Breast epithelium (tissue), 4 donors: ENCODE measurements at places on chromosomes 3 and 15. TPM values are rescaled to one million over a fixed set of nuclear protein-coding genes. Genes with fewer than 3 reads are reported as not detected.

Gene P2RY1
- 10.9 TPM for total RNA-seq

Gene ROPN1
- not detected for total RNA-seq

Gene KY
- total RNA-seq = 1.2 TPM

DNA sequence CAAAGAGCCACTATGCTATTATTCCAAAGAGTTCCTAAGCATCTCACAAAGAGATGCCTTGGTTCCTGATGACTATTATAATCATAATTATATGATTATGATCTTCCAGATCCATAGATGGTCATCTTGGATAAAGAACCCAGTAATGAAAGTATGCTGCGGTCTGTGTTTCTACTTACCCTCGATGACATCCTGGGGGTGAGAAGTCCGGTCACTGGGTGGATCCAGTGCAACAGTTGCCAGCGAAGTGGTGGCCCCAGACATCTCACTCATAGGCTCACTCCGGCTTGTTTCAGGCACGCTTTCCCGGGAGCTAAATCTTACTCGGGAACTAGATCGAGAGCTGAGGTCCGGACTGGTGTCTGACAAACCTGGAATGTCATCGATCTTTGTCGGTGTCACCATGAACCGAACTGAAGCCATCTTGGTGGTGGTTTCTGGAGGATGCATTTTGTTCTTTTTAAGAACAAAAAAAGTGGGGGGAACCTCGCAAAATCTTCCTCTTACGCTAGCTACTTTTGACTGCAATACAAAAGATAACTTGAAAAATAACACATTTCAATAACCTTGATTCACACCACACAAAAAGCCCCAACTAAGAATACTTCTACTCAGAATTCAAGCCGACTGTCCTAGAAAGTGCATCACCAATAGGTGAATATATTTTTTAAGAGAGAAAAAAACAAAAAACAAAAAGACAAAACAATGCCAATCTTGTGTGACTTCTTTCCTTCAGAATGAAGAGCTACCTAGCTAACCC, 1.2 kb downstream of the SLC12A6 start:
- peak overlapping the region; percentile 87 for H3K27ac ChIP-seq
- no peaks in the 10 kb centered on the region for H3K27me3 ChIP-seq
- DNase-seq = no peak
- peak overlapping the region; percentile 94 for H3K4me3 ChIP-seq
- H3K4me1 ChIP-seq = no peaks in the 10 kb centered on the region

- H3K4me1 ChIP-seq = no peaks in the 10 kb centered on the region
- H3K27me3 ChIP-seq = no peaks in the 10 kb centered on the region
- H3K27ac ChIP-seq = peak overlapping the region; percentile 90
- DNase-seq = no peak
- peak overlapping the region; percentile 97 for H3K4me3 ChIP-seq
These were observed 682 bp downstream of the ETFA start for GRCh38 chr15:76310475-76311099.

DNA sequence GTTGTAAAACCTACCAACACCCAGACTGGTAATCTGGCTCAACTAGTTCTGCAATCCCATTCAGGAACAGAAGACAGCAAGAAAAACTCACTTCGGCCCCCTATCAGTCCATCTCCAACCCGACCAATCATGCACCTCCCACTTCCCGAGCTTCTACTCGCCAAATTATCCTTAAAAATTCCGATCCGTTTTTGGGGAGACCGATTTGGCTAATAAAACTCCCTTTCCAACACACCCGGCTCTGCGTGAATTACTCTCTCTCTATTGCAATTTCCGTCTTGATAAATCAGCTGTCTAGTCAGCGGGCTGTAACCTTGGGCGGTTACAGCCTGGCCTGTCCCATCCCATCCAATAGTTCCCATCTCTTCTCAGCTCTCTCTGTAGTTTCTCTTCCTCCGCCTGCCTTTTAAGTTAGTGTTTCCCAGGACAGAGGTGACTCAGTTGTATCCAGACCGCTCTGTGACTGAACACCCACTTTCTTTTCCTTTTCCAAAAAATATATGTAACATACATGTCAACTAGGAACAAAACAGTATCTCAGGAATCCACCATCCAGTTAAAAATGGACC, 780 bp upstream of the ACAD9 start:
- peak overlapping the region; percentile 77 for H3K4me3 ChIP-seq
- no peaks in the 10 kb centered on the region for H3K27me3 ChIP-seq
- H3K4me1 ChIP-seq = peaks cover 2% of the 10 kb centered on the region
- no peaks in the 10 kb centered on the region for H3K36me3 ChIP-seq
- H3K27ac ChIP-seq = peak overlapping the region; percentile 95

GRCh38 chr3:65888980-65889706, 149.6 kb downstream of the MAGI1 start:
- H3K27me3 ChIP-seq = no peaks in the 10 kb centered on the region
- DNase-seq = peak; percentile 44

DNA sequence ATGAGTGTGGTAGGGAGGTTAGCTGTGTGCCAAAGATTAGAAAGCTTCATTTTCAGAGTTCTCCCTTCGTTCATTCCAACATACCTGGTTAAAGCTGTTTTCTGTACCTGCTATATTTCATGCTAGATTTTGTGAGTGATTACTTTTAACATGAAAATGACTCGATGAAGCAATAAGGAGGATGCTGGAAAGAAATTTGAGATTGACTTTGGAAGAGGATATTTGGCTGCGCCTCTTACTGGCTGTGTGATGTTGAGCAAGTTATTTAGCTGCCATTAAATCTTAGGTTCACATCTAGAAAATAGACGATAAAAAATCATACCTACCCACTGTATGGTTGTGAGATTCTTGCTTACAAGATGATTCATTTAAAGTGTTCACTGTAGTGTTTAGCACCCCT, 288.7 kb downstream of the ZIC4 start:
- H3K27me3 ChIP-seq = no peaks in the 10 kb centered on the region
- no peak overlapping the region for H3K4me3 ChIP-seq
- H3K27ac ChIP-seq = no peak overlapping the region
- H3K4me1 ChIP-seq = no peaks in the 10 kb centered on the region
- H3K36me3 ChIP-seq = no peaks in the 10 kb centered on the region

DNA sequence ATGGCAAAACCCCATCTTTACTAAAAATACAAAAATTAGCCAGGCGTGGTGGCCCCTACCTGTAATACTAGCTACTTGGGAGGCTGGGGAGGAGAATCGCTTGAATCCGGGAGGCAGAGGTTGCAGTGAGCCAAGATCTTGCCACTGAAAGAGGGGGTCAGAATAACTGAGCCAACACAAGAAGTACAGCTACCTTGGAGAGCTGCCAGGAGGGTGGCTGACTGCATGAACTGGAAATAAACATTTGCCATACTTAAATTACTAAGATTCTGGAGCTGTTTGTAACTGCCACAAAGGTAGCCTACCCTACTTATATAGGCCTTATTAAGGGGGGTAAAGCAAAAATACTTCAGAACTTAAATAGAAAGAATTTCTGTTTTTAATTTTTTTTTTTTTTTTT, 15.4 kb upstream of the PIK3CB start:
- no peaks in the 10 kb centered on the region for H3K36me3 ChIP-seq
- no peaks in the 10 kb centered on the region for H3K4me1 ChIP-seq
- H3K27ac ChIP-seq = no peak overlapping the region
- H3K27me3 ChIP-seq = no peaks in the 10 kb centered on the region

DNA sequence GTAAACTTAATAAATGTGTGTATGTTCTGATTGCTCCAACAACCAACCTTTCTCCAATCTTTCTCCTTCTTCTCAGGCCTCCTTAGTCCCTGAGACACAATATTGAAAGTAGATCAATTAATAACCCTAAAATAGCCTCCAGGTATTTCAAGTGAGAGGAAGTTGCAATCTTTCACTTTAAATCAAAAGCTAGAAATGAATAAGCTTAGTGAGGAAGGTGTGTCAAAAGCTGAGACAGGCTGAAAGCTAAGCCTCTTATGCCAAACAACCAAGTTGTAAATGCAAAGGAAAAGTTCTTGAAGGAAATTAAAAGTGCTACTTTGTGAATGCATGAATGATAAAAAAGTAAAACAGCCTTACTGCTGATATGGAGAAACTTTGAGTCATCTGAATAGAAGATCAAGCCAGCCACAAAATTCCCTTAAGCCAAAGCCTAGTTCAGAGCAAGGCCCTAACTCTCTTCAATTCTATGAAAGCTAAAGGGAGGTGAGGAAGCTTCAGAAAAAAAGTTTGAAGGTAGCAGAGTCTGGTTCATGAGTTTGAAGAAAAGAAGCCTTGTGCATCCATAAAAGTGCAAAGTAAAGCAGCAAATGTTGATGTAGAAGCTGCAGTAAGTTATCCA, 38.6 kb downstream of the CCDC80 start:
- H3K27me3 ChIP-seq = no peaks in the 10 kb centered on the region
- H3K36me3 ChIP-seq = no peaks in the 10 kb centered on the region
- H3K4me1 ChIP-seq = no peaks in the 10 kb centered on the region
- no peak for DNase-seq

GRCh38 chr3:55870594-55870993, 383.5 kb upstream of the WNT5A start:
- no peaks in the 10 kb centered on the region for H3K36me3 ChIP-seq
- no peaks in the 10 kb centered on the region for H3K27me3 ChIP-seq
- H3K4me3 ChIP-seq = no peak overlapping the region
- DNase-seq = no peak
- H3K4me1 ChIP-seq = no peaks in the 10 kb centered on the region

DNA sequence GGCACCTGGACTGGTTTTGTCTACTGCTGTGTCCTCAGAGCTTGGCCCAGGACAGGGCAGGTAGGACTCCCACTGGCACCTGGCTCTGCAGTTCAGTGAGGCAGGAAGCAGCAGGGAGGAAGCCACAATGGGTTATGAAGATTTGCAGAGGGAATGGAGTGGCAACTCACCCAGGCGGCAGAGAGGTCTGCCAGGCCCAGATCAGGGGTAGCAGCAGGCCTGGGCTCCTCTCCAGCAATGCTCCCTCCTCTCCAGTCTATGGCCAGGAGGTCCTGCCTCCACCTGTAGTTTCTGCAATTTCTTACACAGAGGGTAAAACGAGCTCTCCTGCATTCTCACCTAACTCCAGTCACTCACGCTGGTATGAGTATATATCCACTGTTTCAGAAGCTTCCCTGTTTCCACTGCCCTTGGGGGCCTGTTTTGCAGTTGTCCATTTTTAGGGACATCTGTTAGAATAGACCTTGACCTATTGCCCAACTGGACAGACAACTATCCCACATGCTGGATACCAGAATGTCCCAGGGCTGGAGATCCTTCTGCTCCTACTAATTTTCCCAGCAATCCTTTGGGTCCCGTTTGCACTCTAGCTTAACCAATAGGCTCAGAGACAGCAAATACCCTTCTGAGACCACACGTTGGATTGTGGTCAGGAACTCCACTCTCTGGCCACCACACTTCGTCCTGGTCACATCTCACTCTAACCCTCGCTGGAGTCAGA, 35.2 kb downstream of the HMCES start:
- peak; percentile 43 for DNase-seq
- no peaks in the 10 kb centered on the region for H3K27me3 ChIP-seq
- no peaks in the 10 kb centered on the region for H3K36me3 ChIP-seq

GRCh38 chr15:81301815-81302399, 22.0 kb downstream of the STARD5 start:
- DNase-seq = no peak
- peak overlapping the region; percentile 12 for H3K27ac ChIP-seq
- no peaks in the 10 kb centered on the region for H3K4me1 ChIP-seq
- no peaks in the 10 kb centered on the region for H3K36me3 ChIP-seq

DNA sequence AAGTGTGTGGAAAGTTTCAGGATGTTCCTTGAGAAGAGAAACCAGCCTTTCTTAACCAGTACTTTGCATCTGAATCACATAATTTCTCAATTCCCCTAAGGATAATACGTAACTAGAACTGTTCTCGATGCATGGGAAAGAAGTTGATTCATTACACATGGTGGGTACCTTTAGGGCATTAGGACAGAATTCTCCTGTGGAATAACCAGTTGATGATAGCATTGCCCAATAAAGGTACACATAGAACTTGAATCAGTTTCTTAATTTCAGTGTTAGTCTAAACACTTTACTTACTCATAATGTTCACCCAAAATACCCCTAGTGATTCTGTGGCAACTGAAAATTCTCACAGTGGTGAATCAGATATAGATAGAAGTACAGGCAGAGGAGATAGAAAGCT, 1030.9 kb downstream of the ROBO1 start:
- H3K27ac ChIP-seq = no peak overlapping the region
- no peaks in the 10 kb centered on the region for H3K36me3 ChIP-seq
- no peaks in the 10 kb centered on the region for H3K4me1 ChIP-seq
- DNase-seq = no peak
- no peak overlapping the region for H3K4me3 ChIP-seq

- no peaks in the 10 kb centered on the region for H3K27me3 ChIP-seq
- no peaks in the 10 kb centered on the region for H3K36me3 ChIP-seq
- no peak overlapping the region for H3K4me3 ChIP-seq
- H3K4me1 ChIP-seq = no peaks in the 10 kb centered on the region
- DNase-seq = no peak
These were observed 39.2 kb downstream of the CMTM7 start for GRCh38 chr3:32430900-32431299.

- H3K27ac ChIP-seq = no peak overlapping the region
- no peaks in the 10 kb centered on the region for H3K27me3 ChIP-seq
- H3K4me1 ChIP-seq = no peaks in the 10 kb centered on the region
- H3K36me3 ChIP-seq = no peaks in the 10 kb centered on the region
- no peak overlapping the region for H3K4me3 ChIP-seq
These were observed 347.4 kb downstream of the FEZF2 start for GRCh38 chr3:62025913-62026312.

DNA sequence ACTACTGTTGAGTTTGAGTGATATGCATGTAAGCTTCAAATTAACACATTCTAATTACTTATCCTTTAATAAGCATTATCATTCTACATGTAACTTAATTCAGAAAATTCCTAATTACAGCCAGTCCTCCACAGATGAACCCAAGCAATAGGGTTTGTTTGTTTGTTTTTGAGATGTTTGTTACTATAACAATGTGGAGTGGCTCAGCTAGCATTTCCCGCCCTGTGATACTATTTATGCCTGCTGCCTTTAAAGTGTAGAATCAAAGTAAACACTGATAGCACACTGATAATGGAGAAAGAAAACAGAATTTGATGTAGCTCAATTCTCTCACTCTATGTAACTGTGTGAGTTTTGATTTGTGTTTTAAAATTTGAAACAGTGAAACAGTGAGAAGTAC, 105.1 kb upstream of the IGF1R start:
- no peak overlapping the region for H3K27ac ChIP-seq
- H3K4me3 ChIP-seq = no peak overlapping the region
- no peaks in the 10 kb centered on the region for H3K4me1 ChIP-seq
- H3K27me3 ChIP-seq = no peaks in the 10 kb centered on the region
- DNase-seq = no peak
- no peaks in the 10 kb centered on the region for H3K36me3 ChIP-seq

DNA sequence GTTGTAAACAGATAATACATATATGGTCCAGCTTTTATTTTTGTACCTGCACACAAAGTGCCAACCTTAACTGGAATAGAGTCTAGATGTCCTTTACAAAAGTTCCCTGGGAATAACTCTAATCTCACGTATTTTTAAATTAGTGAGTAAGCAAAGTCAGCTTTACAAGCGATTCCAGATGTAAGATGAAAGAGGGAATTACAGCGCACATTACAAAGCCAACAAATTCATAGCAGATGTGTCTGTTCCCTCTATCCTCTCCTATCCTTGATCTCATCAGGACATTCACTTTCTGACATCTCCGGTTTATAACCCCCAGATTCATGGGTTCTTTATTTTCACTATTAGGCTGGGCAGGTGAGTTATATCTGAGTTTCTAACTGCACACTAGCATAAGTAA, 406.8 kb upstream of the ZNF385D start:
- H3K27me3 ChIP-seq = no peaks in the 10 kb centered on the region
- H3K27ac ChIP-seq = peak overlapping the region; percentile 3
- DNase-seq = no peak
- H3K36me3 ChIP-seq = no peaks in the 10 kb centered on the region
